ENCODE measurements at places on chromosomes 11 and 22.

GRCh38 chr22:37107816-37108621, 1.5 kb downstream of the TMPRSS6 start:
- DNase-seq, result no peak

DNA sequence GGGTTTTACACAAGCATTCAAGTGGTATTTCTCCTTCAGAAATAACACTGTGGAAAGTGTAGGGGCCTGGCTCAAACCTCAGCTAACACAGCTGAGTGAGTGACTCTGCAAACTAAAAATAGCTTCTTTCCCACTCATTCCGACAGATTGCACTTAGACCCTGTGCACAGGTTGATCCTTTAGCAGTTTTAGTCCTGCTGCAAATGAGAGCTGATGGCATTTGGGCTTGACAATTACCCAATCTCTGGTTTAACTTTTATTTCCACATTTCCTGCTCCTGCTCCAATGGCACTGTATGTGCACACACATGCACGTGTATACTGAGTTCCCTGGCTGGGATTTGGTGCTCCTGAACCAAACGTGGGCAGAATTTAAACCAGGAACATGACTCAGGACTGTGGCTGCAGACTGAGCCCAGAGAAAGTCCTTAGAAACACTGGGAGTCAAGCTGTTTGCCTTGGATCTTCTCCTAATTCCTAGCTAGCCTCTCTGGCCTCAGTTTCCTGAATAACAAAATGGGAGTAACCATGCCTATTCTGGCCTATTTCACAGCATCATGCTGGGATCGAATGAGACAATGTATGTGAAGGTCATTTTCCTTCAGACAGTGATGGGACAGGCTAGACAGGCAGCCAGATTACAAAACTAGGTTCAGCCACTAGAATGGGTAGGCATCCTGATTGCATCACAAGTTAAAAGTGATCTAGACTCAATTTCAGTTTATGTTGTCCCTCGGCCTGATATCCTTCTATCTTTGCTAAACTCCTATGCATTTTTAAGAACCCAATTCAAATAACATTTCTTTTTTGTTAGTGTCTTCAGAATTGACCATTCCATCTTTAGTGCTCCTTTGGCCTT, 58.2 kb downstream of the SERGEF start:
- no peak for DNase-seq

DNA sequence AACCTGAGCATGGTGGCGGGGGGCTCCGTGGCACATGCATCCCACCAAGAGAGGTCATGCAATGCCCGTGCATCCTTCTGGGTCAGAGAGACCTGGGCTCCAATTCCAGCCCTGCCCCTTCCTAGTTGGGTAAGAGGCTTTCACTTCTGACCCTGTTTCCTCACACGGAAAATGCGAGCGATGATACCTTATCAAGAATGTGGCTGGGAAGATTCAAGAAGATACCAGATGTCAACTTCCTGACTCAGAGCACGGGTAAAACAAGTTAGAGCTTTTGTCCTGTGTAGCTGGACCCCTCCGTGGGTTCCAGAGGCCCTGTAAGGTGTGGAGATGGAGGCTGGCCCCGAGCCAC, 8.7 kb upstream of the DGKZ start:
- no peak for DNase-seq

DNA sequence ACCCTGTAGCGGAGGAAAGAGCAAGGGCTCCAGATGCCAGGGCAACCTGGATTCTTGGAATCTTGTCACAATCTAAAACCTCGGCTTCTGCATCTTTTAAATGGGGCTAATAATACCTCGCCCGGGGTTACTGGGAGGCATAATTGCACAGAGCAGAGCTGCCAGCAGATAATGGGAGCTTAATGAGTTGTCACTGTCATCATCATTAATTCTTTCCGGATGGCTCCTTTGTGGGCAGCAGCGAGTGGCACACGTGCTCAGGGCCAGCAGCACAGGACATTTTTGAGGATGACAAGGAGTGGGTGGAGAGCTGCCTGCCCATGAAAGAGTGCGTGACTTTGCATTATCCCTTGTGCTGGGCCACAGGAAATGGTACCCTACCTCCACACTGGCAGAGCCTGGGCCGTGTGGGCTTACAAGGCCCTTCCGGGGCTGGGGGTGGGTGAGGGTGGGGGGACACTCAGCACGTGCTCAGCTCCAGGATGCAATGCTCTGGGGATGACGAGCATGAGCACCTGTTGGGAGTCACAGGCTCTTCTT, 5.7 kb downstream of the PDGFB start:
- DNase-seq, result no peak

- no peak for DNase-seq
Measured at GRCh38 chr22:32410459-32410858, 1.6 kb downstream of the RTCB start.

DNA sequence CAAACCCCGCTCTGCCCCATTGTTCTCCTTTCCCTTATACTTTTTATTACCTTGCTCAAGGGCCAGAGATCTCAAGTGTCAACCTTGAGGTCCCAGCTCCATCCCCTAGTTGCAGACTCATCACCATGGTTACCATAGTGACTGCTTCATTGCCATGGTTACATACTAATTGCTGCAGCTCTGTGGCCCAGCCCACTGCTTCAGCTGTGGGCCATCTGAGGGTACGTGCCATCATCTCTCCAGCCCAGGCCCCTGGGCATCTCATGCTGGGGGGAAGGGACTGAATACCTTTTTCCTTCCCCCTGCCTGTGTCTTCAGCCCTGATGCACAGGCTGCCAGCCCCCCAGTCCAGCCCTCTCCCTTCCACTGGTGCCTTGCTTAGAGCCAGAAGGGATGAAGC, 22.2 kb downstream of the TREH start:
- DNase-seq, result no peak

DNA sequence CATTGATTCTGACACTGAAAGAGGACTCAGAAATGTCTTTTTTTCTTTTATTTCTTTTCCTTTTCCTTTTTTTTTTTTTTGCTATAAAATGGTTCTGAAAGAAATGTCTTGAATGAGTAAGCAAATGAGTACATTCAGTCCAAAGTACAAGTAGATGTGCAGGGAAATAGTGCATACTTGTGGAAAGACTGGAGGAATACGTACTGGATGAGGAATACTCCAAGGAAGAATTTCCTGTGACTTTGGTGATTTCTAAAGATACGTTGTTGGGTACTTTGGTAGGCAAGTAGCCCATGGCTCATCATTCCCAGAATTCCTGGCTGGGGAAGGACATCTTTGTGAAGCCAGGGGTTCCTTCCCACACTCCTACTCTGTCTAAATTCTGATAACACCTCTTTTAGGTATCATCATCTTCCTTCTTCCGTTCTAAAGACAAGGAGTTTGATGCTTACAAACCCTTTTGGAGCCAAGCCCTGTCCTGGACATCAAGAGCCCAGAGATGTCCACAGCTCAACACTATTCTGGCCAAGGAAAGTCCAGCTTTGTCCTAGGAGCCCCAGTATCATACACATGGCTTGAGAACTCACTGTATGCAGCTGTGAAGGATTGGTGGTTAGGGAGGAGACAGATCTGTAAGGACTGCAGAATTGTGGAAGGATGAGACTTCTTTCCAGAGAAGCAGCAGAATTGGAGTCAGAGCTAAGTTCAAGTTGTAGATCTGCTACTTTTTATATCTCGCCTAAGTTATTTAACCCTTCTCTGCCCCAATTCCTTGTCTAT, 4.8 kb upstream of the NUP98 start:
- no peak for DNase-seq

DNA sequence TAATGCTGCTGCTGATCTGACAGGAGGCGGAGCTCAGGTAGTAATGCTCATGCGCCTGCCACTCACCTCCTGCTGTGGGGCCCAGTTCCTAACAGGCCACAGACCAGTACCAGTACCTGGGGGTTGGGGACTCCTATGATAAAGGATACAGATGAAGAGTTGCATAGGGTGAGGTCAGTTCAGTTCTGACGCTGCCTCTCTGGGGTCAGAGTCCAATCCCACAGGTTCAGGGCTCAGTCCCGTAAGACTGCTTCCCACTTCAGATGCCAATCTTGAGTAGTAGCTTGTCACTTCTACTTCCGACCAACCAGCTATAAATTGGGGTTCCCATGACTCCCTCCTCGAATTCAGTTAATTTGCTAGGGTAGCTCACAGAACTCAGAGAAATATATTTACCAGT, 8.6 kb downstream of the ASRGL1 start:
- no peak for DNase-seq

GRCh38 chr22:46148816-46149511, 1.4 kb upstream of the PPARA start:
- DNase-seq, result no peak

GRCh38 chr11:8268530-8269400, 5.1 kb upstream of the LMO1 start:
- DNase-seq, result no peak

GRCh38 chr22:41480397-41480735, 11.4 kb downstream of the ACO2 start:
- DNase-seq, result no peak

DNA sequence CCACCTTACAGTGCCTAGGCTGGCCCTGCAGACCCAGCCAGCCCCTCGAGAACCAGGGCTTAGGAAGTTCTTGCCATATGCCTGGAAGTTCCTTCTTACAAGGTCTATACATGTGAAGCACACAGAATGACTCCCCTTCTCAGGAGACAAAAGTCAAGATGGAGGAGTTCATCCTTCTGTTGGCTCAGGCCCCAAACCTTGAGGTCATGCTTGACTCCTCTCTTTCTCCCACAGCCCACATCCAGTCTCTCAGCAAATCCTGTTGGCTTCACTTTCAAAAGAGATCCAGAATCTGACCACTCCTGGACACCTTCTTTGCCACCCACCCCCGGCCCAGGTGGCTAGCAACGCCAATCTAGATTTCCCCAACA, 1.7 kb upstream of the CD248 start:
- no peak for DNase-seq

DNA sequence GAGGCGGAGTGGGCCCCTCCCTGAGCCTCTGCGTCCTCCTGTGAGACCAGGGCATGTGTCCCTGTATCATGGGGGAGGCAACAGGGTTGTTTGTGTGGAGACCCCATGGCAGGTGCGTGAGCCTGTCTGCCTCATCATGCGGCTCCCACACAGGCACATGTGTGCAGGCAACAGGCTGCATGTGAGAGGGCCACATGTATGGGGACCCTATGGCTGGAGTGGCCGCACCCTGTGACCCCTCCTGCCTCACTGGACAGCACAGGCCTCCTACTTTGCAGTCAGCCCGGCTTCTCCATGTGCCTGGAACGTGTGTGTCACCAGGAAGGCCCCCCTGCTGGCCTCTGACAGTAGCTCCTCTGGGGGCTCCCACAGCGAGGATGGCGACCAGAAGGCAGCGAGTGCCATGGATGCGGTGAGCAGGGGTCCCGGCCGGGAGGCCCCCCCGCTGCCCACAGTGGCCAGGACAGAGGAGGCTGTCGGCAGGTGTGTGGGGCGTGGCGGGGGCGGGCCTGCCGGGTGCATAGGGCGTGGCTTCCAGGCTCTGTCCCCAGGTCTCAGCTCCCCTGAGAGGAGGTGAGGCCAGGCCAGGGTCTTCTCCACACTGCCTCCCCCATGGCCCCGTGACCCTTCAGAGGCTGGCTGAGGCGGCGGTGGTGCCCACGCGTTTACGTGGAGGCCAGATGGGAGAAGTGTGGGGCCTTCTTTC, 34.1 kb downstream of the SBF1 start:
- DNase-seq, result no peak

DNA sequence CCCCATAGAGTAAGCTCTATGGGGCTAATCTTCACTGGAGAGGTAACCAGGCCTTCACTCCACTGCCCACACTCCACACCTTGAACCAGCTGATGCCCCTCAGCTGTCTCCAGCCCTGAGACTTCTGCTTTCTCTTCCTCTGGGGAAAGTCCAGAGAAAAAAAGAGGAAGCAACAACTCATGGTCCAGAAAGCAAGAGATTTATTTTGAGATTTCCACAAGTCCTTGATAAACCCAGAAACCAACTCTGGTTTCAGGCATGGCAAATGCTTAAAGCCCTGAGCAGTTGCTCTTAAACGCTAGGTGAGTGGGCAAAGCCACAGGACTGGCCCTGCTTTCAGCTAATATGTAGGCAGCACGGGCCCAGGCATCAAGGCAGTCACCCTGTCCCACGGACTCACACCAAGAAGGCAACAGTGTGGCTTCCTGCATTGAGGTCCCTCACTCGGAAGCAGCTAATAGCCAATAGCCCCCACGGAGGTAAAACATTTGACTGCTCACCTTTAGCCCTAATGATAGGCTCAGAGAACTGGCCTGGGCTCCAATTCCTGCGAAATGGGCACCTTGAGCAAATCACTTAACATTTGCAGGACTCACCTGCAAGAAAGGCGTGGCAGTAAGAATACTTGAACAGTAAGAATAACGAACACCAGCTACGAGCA, 4.3 kb downstream of the CYB561A3 start:
- DNase-seq, result no peak

DNA sequence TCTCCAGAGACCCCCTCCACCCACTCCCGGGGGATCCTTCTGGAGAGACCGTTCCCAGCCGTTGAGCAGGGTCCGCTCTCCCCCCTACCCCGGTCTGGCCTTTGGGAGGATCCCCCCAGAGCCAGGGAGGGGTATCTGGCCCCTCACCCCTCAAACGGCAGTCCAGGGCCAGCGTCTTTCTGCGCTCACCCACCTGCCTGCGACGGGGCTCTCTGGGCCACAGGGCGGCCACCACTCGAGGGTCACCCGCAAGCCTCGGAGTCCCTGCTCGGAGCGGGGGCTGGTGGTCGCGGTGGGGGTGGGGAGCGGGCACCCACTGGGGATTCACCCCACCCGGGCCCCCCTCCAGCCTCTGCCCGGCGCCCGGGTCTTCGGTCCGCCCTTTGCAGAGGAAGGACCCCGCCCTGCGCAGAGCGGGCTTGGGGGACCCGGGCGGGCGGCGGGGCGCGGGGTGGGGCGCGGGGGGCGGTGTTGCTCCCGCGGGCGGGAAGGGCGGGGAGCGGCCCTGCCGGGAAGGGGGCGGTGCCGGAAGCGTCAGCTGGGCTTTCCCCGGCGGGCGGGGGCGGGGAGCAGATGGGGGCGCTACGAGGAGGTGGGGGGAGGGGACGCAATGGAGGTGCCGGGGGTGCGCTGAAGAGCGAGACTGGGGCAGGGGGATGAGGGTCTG, 16.6 kb downstream of the CRELD2 start:
- peak; percentile 39 for DNase-seq

DNA sequence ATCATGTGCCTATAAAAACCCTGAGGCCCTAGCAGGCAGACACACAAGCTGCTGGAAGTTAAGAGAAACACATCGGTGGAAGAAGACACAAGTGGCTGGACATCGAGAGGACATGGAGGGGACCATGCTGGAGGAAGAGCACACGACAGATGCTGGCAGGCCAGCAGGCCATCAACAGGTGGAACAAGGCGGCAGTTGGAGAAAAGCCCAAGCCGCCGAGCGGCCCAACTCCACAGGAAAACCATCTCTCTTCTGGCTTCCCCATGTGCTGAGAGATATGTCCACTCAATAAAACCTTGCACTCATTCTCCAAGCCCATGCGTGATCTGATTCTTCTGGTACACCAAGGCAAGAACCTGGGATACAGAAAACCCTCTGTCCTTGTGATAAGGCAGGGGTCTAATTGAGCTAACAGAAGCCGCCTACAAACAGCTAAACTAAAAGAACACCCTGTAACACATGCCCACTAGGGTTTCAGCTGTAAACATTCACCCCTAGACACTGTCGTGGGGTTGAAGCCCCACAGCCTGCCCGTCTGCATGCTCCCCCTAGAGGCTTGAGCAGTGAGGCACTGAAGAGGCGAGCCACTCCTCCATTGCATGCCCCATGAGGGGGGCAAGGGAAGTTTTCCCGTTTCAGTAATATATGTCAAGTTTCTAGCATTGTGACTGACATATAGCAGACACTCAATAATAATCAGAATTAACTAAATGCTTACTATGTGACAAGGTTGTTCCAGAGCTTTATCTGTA, 39.0 kb upstream of the MMP20 start:
- DNase-seq, result no peak

Data from AG09319 (cell line).